ENCODE measurements at places on chromosomes 1 and 21.

- DNase-seq: no peak
These were observed 510.4 kb upstream of the ADAMTS5 start for GRCh38 chr21:27477296-27477695.

- DNase-seq: no peak
These were observed 569 bp upstream of the DAB1 start for GRCh38 chr1:57424231-57425027.

DNA sequence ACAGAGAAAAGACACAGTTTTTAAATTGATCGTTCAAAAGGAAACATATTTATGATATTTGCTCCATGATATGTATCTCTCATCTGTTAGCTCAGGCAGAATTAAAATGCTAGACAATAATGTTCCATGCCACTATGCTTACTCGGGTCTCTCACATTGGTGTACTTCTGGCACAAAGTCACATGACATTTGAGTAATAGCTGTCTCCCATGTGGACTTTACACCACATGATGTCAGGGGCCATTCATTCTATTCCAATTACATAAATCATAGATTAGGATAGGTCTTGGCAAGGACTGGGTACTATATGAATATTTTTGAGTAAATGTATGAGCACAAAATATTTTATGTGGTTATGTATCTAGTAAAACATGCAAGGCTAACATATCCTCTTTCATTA lies 648.4 kb downstream of the PLA2G4A start:
- DNase-seq: no peak

DNA sequence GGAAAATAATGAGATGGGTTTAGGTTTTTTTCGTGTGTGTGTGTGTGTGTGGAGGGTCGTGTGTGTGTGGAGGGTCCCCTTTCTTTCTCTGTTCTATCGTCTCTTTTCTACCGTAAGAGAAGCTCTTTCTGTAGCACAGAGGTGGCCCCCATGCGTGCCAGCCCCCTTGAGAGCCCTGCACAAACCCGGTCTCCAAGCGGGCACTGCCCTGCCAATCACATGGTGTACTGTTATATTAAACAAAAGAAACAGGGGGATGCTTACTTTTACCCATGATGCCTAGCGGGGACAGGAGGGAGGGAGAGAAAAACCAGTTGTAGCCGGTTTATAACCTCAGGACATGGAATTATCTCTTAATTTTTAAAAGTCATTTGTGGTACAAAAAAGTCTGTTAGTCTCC lies 41.0 kb downstream of the GATAD2B start:
- no peak for DNase-seq

- no peak for DNase-seq
These were observed 33.9 kb downstream of the SLC66A1 start for GRCh38 chr1:19346026-19346425.

DNA sequence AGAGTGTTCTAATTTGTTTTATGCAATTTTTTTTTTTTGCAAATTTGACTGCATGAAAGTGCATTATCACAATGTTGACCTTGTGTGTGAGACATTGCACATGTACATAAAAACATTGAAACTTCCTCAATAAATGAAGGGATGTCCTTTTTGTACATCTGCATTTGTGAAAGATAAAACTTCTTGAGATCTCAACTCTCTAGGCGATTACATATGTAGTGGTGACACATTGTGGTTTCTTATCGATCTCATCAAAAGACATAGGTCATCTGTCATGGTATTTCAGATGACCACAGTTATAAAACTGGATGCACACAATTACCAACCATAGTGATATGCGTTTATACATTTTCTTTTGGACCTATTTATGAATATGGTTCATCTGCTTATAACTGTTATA lies 35.6 kb upstream of the C21orf91 start:
- DNase-seq: no peak

DNA sequence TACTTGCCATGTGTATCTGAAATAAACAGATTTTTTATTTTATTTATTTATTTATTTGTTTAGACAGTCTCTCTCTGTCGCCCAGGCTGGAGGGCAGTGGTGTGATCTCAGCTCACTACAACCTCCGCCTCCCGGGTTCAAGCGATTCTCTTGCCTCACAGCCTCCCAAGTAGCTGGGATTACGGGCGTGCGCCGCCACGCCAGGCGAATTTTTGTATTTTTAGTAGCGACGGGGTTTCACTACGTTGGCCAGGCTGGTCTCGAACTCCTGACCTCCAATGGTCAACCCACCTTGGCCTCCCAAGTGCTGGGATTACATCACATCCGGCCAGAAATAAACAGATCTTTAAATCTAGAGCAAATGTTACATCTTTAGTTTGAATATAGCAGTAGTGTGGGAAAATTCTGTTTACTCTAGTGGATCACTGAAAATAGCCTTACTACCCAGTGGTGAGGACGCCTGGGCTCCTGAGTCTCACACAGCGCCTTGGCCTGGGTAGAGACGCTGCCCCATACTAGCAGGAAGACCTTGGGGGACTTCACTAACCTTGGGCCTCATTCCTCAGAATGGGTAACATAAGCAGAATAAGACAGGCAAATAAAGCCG lies 709 bp downstream of the GART start:
- no peak for DNase-seq

DNA sequence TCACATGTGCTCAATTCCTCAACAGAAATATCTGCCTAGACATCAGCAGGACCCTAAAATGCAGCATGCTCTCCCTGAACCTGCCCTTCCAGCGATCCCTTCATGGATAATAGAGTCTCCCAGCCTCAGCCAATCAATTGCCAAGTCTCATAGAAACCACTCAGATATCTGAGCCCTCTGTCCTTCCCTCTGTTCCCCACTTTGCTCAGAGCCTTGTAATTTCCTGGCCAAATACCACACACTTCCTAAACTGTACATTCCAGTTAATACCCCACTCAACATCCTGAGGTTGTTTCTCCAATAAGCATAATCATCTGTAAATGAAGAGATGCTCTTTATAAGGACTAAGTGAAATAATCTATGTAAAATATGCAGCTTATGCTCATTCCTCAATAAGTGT lies 59.3 kb upstream of the PTGFRN start:
- no peak for DNase-seq

- DNase-seq: no peak
These were observed 102.5 kb downstream of the TRABD2B start for GRCh38 chr1:47894410-47895278.

GRCh38 chr1:29232387-29232786 lies 1.7 kb upstream of the MECR start:
- DNase-seq: no peak

- no peak for DNase-seq
These were observed 28.2 kb downstream of the TFB2M start for GRCh38 chr1:246537887-246538286.

GRCh38 chr1:9784508-9785133 lies 39.1 kb downstream of the CLSTN1 start:
- DNase-seq: no peak

DNA sequence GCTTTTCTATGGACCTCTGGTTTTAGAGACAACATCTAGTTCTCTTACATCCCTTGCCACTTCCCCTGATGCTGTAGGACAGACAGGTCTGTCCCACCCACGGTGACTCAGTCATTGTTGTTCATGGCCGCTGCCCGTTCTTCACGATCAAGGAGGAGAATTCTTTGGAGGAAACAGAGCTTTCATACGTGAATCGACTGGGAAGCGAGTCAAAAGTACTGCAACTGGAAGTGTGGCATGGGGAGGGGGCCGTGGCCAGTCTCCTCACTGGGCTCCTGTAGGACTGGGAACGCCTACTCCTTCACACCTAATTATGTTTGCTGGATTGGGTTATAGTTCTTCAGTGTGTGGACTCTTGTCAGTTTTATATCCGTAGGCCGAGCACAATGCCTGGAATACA lies 4.4 kb upstream of the SLC37A1 start:
- DNase-seq: no peak

DNA sequence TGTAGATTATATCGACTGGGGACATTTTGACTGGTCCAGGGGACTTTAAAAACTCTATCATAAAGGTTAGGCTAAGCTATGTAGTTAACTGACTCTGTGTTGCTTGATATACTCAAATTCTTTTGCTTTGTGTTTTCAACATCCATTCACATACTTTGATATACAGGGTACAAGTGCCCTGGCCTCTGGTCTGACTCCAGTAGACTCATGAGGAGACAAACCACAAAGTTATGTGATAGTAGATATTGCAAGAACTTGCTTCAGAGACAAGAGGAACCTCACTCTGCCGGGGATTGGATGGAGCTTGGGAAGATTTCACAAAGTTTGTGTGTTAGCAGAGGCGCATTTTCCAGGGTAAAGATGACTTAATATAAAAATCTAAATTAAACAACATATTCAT lies 1.3 kb downstream of the GORAB start:
- no peak for DNase-seq

GRCh38 chr1:86965012-86965826 lies 50.8 kb downstream of the HS2ST1 start:
- no peak for DNase-seq

GRCh38 chr1:94807742-94808491 lies 12.2 kb upstream of the SLC44A3 start:
- no peak for DNase-seq

- DNase-seq: no peak
These were observed 164.9 kb downstream of the RERE start for GRCh38 chr1:8652467-8653046.

DNA sequence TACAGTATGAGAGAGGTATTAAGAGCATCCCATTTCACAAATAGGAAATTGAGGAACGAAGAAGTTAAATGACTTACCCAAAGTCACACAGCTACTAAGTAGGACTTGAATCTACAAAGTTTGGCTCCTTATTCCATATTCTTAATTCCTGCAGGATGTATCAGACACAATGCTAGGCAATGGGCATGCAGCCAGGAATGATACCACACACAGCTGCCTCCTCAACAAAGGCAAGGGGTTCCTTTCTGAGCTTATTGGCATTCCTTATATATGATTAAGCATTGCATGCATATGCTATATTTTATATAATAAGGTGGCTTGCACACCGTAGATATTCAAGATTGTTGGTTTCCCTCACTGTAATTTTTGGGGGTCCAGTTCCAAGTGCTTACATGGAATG lies 34.2 kb upstream of the JUN start:
- no peak for DNase-seq

GRCh38 chr1:221503268-221503667 lies 238.6 kb downstream of the DUSP10 start:
- DNase-seq: no peak

DNA sequence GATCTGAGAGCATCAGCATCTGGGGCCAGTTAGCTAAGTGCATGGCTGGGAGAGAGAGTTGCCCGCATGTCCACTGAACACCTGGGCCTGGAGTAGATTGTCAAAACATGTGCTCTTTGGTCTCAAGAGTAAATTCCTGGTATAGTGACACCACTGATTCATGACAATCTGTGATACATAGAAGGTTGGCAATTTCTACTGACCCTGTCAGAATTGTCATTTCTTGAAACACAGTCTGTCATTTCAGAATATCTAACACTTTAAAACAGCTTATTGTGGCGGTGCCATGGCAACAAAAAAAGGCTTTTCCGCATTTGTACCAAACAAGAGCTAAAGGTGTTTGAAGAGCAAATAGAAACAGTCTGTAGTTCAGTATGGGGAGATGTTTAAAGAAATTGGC lies 186.4 kb upstream of the FAM78B start:
- no peak for DNase-seq

DNA sequence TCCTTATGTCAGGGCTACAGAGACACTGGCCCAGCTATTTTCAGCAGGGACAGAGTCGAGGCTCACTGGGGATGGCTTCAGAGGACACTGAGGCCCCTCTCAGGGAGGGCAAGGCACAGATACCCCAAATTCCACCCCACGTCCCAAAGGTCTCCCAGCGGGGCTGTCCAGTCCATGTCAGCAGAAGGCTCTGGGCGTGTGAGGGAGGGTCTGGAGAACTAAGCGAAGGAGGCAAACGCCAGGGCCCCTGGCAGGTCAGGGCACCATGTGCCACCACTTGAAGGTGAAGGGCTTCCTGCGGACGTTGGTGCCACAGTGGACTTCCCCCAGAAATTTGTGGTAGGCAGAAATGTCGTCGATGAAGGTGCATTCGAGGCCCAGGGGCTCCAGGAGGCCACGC lies 15.0 kb upstream of the SDHB start:
- no peak for DNase-seq

- DNase-seq: no peak
These were observed 53.5 kb upstream of the EPHA8 start for GRCh38 chr1:22509815-22510214.

DNA sequence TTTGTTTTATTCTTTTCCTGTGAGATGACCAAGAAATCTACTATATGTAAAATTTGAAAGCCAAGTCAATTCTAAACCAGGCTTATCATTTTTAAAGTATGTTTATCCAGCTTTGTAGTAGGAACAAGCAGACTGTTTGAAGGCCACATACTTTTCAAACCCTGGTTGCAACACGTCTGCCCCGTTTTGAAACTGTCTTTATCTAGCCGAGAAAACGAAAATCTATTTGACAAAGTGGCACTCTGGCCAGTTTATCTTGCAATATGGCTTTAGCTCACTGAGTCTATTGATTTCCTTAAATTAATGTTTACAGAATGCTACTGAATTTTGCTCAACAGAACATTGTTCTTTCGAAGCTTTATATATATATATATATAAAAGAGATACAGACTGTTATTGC lies 39.7 kb downstream of the PROX1 start:
- no peak for DNase-seq

- DNase-seq: no peak
These were observed 123.0 kb upstream of the L1TD1 start for GRCh38 chr1:62071695-62072094.

- DNase-seq: no peak
These were observed 103.8 kb upstream of the ARHGEF16 start for GRCh38 chr1:3350506-3351261.

DNA sequence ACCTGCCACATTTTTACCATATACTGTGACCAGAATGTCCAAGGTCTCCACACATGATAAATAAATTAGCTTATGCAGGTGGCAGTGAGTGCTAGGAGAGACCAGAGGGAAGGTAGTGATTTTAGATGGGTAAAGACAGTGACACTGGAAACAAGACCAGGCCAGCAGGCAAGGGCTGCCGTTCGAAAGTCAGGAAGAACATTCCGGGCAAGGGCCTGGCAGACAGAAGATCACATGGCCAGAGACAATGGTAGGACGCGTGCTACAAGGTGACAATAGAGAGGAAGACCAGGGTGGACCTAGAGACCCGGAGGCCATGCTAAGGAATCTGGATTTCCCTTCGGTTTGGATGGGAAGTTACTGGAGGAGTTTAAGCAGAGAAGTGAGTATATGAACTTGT lies 9.7 kb downstream of the PGBD5 start:
- DNase-seq: no peak

DNA sequence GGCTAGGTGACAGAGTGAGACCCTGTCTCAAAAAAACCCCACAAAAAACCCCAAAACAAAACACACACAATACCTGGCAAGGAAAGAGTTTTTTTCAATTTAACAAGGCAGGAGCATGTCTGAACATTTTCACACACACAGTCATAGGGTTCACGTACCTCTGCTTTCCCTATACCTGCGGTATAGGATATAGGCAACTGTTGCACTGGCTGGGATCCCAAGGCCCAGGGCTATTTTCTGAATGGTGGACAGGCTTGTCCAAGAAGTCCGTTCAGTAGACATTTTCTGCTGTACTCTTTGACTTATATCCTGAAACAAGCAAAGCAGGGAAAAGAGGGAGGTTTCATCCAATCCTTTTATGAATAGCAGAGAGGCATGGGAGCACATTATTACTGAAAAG lies 7.6 kb downstream of the TDRKH start:
- DNase-seq: no peak

GRCh38 chr1:54575605-54576290 lies 27.7 kb downstream of the ACOT11 start:
- no peak for DNase-seq

GRCh38 chr1:66527686-66528085 lies 6.3 kb upstream of the SGIP1 start:
- no peak for DNase-seq

GRCh38 chr1:87594736-87595383 lies 266.2 kb downstream of the LMO4 start:
- DNase-seq: no peak

- DNase-seq: no peak
These were observed 109.6 kb downstream of the WDR3 start for GRCh38 chr1:118039170-118039569.
